ENCODE measurements at places on chromosomes 7 and 10. TPM values are rescaled to one million over a fixed set of nuclear protein-coding genes. Genes with fewer than 3 reads are reported as not detected.

CYP3A4 gene
- 0.31 TPM for polyA plus RNA-seq

OPN1SW gene
- polyA plus RNA-seq: not detected

HOXA10 gene
- 0.18 TPM for polyA plus RNA-seq

AKR1C8 gene
- not detected for polyA plus RNA-seq

ETV1 gene
- 1.2 TPM for polyA plus RNA-seq

BTBD16 gene
- 0.40 TPM for polyA plus RNA-seq

Measured in stomach (tissue), 19 donors.